ENCODE measurements at places on chromosomes 1 and 21.

- DNase-seq = no peak
Observed at GRCh38 chr21:32481875-32482408, 69.4 kb downstream of the EVA1C start.

DNA sequence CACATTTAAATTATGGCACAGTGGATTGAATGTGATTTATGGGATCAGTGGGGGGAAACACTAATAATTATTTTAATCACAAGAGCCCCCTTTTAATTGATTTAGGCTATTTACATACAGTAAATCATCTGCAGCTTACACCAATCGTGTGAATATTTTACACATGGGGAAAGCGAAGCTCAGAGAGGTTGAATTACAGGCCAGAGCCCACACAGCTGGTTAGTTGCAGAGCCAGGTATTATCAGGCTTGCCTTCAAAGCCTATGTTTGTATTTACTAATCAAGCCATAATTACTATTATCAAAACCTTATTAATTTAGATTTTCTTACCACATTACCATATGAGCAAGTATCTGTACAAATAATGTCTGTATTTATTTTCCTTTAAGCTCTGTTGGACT lies 749 bp downstream of the SDCCAG8 start:
- no peak for DNase-seq

DNA sequence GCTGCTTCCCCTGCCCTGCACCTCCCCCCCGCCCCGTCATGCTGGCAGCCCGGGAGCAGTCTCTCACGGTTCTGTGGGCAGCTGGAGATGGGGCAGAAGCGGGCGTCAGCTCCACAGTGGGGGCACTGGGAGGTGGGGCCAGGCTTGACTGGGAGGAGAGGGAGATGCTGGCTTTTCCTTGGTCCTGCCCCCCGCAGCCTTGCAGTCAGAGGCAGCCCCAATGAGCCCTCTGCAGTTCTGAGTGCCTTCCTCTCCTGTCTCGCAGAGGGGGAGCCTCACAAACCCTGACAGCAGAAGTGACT lies 21.7 kb downstream of the ARHGEF10L start:
- peak; percentile 18 for DNase-seq

- no peak for DNase-seq
Observed at GRCh38 chr1:38125016-38125415, 78.4 kb upstream of the POU3F1 start.

- DNase-seq = no peak
Observed at GRCh38 chr21:27321791-27322190, 354.9 kb upstream of the ADAMTS5 start.

DNA sequence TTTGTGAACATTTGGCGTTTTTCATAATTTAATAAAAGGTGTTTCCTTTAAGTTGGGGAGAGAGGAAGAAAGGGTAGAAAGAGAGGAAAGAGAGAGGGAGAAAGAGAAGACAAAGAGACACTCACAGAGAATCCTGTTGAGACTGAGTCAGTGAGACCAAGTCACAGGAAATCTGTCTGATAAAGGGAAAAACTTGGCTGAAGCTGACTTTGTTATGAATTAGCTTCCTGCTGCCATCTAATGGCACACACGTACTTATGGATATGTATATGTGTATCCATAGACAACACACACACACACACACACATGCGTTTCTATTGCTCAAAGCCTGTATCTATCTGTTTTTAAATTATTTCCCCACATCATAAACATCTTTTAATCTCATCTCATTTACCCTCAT lies 42.5 kb upstream of the DISC1 start:
- peak; percentile 68 for DNase-seq

GRCh38 chr1:180581635-180582039 lies 22.9 kb downstream of the OVAAL start:
- no peak for DNase-seq

DNA sequence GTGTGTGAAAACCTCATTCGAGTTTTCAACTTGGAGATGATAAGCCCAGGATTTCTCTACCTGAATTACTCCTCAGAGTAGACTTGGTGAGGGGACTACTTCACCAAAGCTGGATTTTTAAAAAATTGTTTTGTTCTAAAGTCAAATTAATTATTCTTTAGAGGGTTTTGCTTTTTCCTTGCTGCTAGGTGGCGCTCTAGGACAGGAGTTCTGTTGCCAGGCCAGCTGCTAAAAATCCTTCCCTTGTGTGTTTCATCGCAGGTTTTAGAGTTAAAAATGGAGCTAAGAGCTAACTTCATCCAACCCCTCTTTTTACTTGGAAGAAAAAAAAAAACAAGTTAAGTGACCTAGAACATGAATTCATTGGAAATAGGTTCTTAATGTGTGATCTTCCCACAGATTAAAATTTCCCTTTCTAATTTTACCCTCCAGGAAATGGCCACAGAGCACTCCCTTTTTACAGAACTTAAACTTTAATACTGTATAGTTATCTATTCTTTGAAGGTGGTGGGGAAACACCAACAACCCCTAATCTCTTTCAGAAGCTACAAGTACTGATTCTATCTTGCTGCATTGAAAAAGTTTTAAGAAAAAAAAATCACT lies 36.7 kb upstream of the FAM163A start:
- DNase-seq = peak; percentile 57

DNA sequence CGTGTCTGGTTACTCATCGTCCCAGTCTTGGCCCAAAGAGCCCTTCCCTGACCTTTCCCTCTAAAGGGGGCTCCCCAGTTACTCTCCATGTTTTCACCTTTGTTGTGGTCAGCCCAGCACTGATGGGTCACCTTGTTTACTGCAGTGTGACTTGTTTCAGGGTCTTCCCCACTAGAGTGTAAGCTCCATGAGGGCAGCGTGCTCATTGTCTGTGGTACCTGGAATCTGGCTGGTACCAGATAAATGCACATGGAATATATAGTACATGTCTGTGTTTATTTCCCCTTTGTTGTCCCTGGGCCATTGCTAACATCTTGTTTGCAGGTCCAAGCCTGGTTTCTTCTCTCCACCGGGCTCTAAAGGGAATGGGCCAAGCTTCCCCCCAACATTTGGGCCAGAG lies 22.7 kb upstream of the TENT5B start:
- no peak for DNase-seq

DNA sequence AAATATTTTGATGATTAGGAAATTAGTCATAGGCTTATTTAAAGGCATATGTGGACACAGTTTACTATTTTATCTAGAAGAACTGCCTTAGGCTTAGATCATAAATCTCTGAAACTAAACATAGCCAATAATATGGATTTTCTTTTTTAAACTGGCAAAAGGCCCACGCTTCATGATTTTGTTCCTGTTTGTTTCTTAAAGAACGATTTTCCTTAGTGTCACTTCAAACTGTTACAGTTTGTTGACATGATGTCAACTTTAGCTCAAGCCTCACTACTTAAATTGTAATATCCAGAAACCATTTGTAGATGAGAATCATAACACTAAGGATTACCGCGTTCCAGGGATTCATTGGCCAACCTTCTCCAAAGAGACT lies 322.6 kb downstream of the HHIPL2 start:
- DNase-seq = no peak

DNA sequence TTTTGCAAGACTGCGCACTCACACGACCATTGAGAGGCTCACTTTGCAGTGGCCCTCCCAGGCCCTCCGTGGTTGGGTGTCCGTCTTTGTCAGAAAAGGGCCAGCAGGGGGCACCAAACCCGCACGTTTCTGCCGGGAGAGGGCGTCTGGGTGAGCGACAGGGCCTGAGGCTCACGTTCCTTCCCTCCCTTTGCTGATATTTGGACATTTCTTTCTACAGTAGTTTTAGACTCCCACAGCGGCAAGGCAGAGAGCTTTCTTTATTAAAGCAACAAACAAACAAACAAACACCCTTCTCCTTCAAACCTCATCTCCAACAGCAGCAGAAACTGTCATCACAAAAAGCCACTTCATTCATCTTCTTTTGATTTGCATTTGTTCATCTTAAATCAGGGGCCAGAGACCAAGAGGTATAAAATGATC lies 79.2 kb upstream of the WDR26 start:
- DNase-seq = peak; percentile 79

GRCh38 chr1:151327903-151328674 lies 873 bp upstream of the PI4KB start:
- no peak for DNase-seq

- peak; percentile 66 for DNase-seq
Observed at GRCh38 chr1:112808861-112809684, 93.9 kb upstream of the PPM1J start.

DNA sequence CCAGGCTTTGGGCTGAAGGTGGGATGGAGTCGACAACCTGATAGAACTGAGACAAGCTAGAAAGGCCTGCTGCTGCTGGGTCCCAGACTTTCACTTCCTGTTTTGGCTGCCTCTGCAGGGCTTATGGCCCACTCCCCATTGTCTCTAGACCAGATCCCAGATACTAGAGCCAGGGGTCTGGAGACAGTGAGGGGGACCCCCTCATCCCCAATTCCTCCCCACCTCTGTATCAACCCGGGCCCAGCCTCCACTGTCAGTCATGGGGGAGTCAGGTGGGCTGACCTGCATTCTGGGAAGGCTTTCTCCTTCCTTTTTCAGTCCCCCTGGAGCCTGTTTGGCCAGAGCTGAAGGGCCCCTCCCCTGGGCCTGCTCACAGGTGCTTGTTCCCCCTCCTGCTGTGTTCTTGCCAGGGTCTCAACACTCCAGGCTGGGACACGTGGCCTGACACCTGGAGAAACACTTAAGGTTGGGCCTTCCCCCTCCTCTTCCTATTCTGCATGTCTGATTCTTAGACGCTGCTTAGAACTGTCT lies 18.0 kb upstream of the ETV3L start:
- DNase-seq = no peak

- no peak for DNase-seq
Observed at GRCh38 chr1:150176593-150176992, 26.9 kb downstream of the PLEKHO1 start.

GRCh38 chr1:37995751-37996345 lies 6.0 kb upstream of the SF3A3 start:
- DNase-seq = peak; percentile 95

GRCh38 chr1:51189421-51190073 lies 46.5 kb upstream of the RNF11 start:
- peak; percentile 77 for DNase-seq

DNA sequence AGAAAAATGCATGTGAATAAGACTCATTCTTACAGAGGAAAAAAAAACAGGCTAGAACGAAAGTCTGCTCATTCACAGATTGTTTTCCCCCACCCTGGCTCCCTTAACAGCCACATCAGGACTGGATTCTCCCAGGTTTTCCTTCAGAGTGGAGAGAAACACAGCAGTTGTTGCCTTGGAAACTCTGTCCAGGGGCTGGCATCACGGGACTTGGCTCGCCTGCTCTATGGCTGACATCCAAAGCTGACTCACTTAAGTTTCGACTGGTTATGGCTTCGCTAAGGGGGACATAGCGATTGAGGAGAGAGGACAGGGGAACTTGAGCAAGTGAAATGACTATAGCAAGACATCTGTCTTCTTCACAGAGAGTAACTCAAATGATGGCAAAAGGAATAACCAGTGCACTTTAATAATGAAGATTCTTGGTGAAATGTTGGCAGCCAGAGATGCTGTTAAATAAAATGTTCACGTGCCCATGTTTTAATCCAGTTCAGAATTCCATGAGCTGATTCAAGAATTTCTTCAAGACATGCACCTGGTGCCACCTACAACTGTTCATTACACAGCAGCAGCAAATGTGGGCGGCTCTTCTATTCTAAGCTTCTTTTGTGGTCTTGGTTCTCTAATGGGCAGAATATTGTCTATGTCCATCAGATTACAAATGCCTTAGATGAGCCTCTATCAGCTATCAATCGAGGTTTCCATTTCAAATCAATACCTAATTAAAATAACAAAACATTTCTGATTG lies 21.8 kb downstream of the MIS18A start:
- peak; percentile 93 for DNase-seq

DNA sequence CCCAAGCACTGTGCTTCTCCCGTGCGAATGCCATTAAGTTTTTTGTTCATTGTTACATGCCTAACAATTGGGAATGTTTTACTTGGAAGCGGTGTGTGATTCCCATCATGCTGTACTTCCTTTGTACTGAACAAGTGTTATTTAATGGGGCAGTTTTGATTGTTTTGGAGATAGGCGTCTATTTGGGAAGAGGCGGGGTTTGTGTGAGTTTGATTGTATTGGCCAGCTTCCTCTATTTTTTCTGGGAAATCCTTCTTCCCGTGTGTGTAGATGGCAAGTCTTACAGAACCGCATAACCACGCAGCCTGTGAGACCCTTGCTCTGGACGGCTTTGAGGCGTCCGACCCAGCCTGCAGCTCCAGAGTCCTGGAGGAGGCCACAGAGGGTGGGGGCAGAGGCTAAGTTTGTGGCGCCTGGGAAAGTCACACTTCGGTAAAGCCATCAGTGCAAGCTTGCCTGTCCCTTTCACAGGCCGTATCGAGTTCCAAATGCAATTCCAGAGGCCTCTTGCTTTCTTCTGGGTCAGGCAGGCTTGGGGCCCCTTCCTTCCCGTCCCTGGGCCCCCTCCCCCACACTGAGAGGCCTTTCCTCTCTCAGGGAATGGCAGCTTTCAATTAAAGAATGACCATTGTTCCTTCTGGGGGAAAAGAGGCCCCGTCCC lies 210.3 kb downstream of the TOMM20 start:
- DNase-seq = peak; percentile 85

- no peak for DNase-seq
Observed at GRCh38 chr1:236978740-236979139, 25.5 kb downstream of the MT1HL1 start.

- no peak for DNase-seq
Observed at GRCh38 chr1:112956544-112957132, 642 bp upstream of the SLC16A1 start.

GRCh38 chr1:56837244-56837939 lies 17.2 kb upstream of the C8A start:
- DNase-seq = no peak

DNA sequence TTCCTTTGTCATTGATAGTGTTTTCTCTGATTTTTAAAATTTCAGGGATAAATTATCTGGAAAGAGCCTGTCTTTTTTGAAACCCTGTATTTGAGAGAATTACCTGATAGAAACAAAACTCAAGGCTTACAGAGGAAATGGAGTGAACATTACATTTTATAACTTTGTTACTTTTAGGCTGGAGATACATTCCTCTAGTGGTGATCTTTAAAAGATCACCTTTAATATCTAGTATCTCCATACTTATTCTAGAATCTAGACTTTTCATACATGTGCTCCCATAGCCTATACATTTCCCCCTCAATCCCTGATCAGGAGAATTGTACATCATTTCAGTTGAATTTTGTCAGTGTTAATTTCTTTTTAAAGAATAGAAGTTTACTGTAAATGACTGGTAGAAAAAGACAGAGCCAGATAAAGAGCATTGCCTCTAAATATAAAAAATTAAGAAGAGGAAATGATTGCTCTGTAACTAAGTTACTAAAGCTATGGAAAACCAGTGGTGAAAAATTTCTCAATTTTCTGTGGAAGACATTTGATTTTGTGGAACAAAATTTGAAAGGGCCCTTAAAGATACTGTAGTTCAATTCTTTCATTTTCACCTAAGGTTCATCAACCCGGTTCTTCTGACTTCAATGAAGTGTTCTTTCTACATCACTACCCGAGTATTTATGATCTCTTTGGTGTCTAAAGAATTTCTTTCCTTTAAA lies 33.7 kb downstream of the RASAL2 start:
- no peak for DNase-seq

- DNase-seq = no peak
Observed at GRCh38 chr21:42051788-42052187, 19.3 kb upstream of the UMODL1 start.

- DNase-seq = no peak
Observed at GRCh38 chr1:21313886-21314721, 23.8 kb upstream of the ECE1 start.

- peak; percentile 89 for DNase-seq
Observed at GRCh38 chr1:241612533-241613477, 27.4 kb downstream of the CHML start.

GRCh38 chr21:28089599-28090441 lies 902.9 kb downstream of the LTN1 start:
- DNase-seq = no peak

Measured in astrocyte of the spinal cord (primary cell).